ENCODE measurements at places on chromosomes 12 and 14. TPM values are rescaled to one million over a fixed set of nuclear protein-coding genes. Genes with fewer than 3 reads are reported as not detected.
A peak's percentile ranks its signal among the peaks of the same experiment; 100 is the strongest.

- no peaks in the 10 kb centered on the region for H3K27me3 ChIP-seq
- no peaks in the 10 kb centered on the region for H3K4me1 ChIP-seq
- H3K36me3 ChIP-seq = no peaks in the 10 kb centered on the region
- no peak overlapping the region for H3K4me3 ChIP-seq
Measured at GRCh38 chr14:84544486-84545131, 985.3 kb upstream of the FLRT2 start.

DNA sequence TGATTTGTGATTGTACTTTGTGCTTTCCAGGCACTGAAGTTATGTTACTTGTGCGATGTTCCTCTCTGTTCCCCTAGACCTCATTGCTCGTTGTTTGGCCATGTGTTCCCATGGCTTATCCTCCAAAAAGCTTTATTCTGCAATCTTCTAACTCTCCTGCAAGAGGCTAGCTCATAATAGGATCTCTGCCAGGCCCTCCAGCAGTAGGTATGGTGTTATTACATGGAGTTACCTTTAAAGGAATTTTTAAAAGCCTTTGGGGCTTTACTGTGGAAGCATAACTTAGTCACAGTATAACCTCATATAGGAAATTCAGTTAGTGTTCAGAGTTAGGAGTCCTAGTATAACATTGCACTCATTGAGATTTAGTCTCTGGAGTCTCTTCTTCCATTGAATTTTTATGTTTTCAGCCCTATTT lies 292.3 kb downstream of the RAD51B start:
- no peaks in the 10 kb centered on the region for H3K27me3 ChIP-seq
- H3K36me3 ChIP-seq = no peaks in the 10 kb centered on the region
- no peak for DNase-seq
- H3K4me3 ChIP-seq = no peak overlapping the region
- peaks cover 46% of the 10 kb centered on the region for H3K4me1 ChIP-seq

NGB gene
- total RNA-seq = not detected

DNA sequence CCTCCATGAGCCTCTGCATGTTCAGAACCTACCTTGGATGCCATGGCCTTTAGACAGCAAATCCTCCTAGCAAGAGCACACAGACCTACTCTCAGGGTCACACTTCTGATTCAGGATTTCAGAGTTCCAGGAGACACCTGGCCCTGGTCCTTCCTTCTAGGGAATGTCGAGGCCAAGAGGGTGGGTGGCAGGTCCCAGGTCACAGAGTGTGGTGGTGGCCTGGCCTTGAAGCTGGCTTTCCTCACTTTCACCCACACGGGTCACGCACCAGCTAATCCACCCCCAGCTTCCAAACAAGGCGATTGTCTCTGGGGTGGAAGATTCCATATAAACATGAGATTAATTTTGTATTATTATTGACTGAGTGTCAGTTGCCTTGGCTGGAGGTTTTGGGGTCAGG lies 328.3 kb upstream of the RTL1 start:
- DNase-seq = no peak
- no peaks in the 10 kb centered on the region for H3K36me3 ChIP-seq
- H3K27ac ChIP-seq = no peak overlapping the region
- no peaks in the 10 kb centered on the region for H3K4me1 ChIP-seq

DNA sequence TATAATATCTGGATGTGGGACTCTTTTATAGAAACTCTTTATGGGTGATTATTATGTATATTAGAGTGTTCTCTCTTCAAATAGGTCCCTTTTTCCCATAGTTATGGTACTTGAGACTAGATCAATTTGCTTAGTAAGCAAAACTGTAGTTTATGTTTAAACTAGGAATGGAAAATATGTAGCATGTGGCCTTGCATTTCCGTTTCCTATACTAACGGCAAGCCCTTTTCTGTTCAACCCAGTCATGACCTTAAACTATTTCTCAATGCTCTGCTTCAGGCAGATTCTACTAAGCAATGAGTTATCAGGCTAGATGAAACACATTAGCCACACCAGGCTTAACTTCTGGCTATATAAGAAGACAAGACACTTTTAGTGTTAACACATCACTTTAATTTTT lies 84.6 kb downstream of the OTOGL start:
- no peak overlapping the region for H3K4me3 ChIP-seq
- H3K4me1 ChIP-seq = peaks cover 4% of the 10 kb centered on the region
- H3K27me3 ChIP-seq = no peaks in the 10 kb centered on the region
- H3K27ac ChIP-seq = no peak overlapping the region
- H3K36me3 ChIP-seq = no peaks in the 10 kb centered on the region
- no peak for DNase-seq

DNA sequence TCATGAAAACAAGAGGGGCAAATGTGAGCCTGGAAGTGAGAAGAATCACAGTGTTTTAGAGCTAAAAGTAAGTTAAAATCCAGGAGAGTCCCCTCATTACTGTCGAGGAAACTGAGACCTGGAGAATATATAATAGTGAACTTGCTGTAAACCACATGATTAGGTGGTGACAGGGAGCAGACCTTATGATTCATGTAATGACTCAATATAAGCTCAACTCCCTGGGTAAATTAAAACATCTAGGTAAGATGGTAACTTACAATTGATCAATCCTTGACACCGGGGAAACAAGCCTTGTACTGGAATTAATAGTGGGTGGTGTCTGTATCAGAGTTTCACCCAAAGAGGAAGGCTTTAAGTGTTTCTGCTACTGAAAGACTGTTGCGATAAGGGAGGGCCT lies 269.3 kb downstream of the SNAPC1 start:
- H3K36me3 ChIP-seq = peaks cover 2% of the 10 kb centered on the region
- H3K4me3 ChIP-seq = no peak overlapping the region
- peaks cover 38% of the 10 kb centered on the region for H3K4me1 ChIP-seq

- peaks cover 14% of the 10 kb centered on the region for H3K4me1 ChIP-seq
- H3K36me3 ChIP-seq = no peaks in the 10 kb centered on the region
- DNase-seq = no peak
- no peaks in the 10 kb centered on the region for H3K27me3 ChIP-seq
- H3K27ac ChIP-seq = no peak overlapping the region
- no peak overlapping the region for H3K4me3 ChIP-seq
Measured at GRCh38 chr14:103806805-103807204, 40.6 kb downstream of the PPP1R13B start.

DNA sequence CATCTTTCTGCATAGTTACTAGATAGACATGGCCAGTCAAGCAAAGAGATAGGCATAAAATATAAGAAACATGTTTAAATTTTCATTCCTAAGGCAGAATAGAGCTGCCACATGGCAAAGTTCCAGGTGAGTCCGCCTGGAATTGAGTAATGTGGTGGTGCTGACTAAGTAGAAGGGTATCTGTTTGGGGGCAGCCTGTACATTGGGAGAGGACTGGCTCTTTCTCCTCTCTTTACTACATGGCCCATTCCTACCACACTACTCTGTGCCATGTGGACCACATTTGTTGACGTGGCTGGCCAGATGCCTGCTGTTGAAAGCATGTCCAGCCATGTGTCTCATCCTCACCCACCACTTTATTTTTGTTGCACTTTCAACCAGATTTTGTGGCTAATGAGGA lies 354.0 kb downstream of the ETNK1 start:
- H3K4me1 ChIP-seq = peaks cover 32% of the 10 kb centered on the region
- no peaks in the 10 kb centered on the region for H3K36me3 ChIP-seq
- H3K27ac ChIP-seq = peak overlapping the region; percentile 57
- H3K27me3 ChIP-seq = no peaks in the 10 kb centered on the region
- no peak for DNase-seq

GRCh38 chr12:24631676-24632426 lies 317.1 kb downstream of the BCAT1 start:
- H3K27ac ChIP-seq = no peak overlapping the region
- no peaks in the 10 kb centered on the region for H3K27me3 ChIP-seq
- H3K4me3 ChIP-seq = no peak overlapping the region
- no peaks in the 10 kb centered on the region for H3K4me1 ChIP-seq
- no peak for DNase-seq
- no peaks in the 10 kb centered on the region for H3K36me3 ChIP-seq

- peak overlapping the region; percentile 41 for H3K27ac ChIP-seq
- H3K36me3 ChIP-seq = peaks cover 15% of the 10 kb centered on the region
- no peaks in the 10 kb centered on the region for H3K27me3 ChIP-seq
- peaks cover 27% of the 10 kb centered on the region for H3K4me1 ChIP-seq
- no peak overlapping the region for H3K4me3 ChIP-seq
Measured at GRCh38 chr14:103699901-103700752, 15.1 kb downstream of the XRCC3 start.

DNA sequence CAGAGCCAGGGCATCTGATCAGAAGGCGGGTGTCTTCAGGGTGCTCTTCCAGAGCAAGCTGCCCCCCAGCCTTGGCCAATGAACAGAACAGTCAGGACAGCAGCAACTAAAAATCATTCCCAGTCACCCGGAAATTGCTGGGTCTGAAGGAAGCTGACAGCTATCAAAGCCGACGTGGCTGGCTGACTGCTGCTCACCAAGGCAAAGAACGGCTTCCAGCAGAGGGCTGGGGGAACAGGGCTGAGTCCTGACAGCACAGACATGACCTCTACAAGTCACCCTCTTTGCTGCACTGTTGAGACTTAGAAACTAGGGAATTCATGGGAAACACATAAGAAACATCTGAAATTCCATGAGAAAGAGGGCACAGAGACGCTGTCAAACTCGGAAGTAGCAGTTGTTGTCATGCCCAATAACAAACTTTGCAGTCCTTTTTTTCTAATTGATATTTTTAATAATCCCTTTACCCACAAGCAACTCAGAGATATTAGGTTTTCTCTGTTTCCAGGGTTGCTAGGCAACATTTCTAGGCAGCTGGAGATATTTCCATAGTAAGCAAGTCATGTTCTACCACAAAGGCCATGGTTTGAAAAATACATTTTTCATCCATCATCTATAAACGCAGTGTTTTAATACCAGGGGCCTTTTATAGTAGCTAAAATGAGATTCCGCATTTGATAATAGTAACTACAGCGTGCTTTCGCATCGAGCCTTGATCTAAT lies 365.2 kb downstream of the SEC23A start:
- no peak overlapping the region for H3K27ac ChIP-seq
- peaks cover 23% of the 10 kb centered on the region for H3K27me3 ChIP-seq
- no peak overlapping the region for H3K4me3 ChIP-seq

DNA sequence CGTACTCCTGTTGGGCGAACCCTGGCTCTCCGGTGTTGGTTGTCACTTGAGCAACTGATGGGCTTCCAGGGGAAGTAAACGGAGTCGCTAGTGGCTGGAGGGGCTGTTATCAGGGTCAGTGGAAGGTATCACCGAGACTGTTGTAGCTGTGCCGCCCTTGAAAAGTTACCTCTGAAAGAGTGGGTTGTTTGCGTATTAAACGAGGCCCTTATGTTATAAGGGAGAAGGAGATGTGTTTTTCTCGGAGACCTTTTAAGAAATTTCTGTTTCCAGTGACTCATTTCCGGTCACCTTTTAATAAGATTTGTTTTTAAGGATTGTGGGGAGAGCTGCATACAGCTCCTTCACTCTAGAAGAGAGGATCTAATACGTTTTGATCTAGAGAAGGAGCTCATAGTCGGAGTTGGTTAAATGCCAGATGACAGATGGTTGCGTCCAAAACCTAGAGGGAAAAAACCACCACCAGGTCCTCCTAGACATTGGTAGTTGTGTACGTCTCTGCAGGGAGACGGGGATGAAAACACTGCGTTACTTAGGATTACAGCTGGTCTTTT lies 750 bp upstream of the DBX2 start:
- H3K4me1 ChIP-seq = peaks cover 7% of the 10 kb centered on the region
- no peaks in the 10 kb centered on the region for H3K36me3 ChIP-seq
- no peak overlapping the region for H3K27ac ChIP-seq
- DNase-seq = no peak

- H3K4me1 ChIP-seq = no peaks in the 10 kb centered on the region
- H3K4me3 ChIP-seq = no peak overlapping the region
- no peak overlapping the region for H3K27ac ChIP-seq
Measured at GRCh38 chr12:92570056-92570753, 132.6 kb upstream of the PLEKHG7 start.

DNA sequence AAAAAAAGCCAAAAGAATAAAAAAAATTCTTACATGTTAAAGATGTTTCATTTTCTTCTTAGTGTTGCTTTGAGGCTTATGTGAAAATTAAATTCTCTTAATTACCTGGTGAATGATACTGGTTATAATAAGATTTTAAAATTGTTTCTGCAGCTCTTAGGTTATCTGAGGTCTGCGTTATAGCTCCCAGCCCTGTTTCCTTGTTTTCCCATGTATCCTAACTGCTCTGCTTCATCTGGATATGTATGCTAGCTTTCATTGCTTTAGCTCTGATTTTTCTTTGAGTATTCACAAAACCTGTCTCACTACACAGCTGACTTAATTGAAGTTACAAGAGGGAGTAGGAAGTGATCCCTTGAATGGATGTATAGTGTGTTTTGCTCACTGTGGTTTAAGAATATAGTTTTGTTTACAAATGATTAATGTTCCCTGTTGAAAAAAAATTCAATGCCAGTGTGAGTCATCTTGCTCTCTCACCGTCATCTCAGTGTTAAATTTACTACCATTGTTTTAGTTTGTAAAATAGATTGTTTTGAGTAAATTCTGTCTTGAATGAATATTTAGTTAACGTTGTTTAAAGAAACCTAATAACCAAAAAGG lies 26.8 kb downstream of the CPSF6 start:
- peaks cover 19% of the 10 kb centered on the region for H3K36me3 ChIP-seq
- H3K27ac ChIP-seq = no peak overlapping the region
- no peak overlapping the region for H3K4me3 ChIP-seq
- H3K4me1 ChIP-seq = peaks cover 3% of the 10 kb centered on the region

GRCh38 chr14:28926122-28926521 lies 159.5 kb downstream of the FOXG1 start:
- H3K27me3 ChIP-seq = no peaks in the 10 kb centered on the region
- DNase-seq = no peak
- H3K4me1 ChIP-seq = no peaks in the 10 kb centered on the region
- H3K4me3 ChIP-seq = no peak overlapping the region
- H3K27ac ChIP-seq = no peak overlapping the region
